Smooth muscle cell of bladder (primary cell): ENCODE measurements at places on chromosomes 4 and X. TPM values are rescaled to one million over a fixed set of nuclear protein-coding genes. Genes with fewer than 3 reads are reported as not detected.

The SORBS2 gene
- total RNA-seq: 2.4 and 2.5 TPM in 2 replicates

The ATP8A1 gene
- 0.85 and 1.6 TPM in 2 replicates for total RNA-seq

The ZBED1 gene
- total RNA-seq: 25.5 and 33.3 TPM in 2 replicates

The SPANXC gene
- not detected in 2 replicates for total RNA-seq

The GABRG1 gene
- not detected in 2 replicates for total RNA-seq

The SYN1 gene
- total RNA-seq: 0.18 and 0.71 TPM in 2 replicates

The POLA1 gene
- 6.4 and 7.3 TPM in 2 replicates for total RNA-seq

The FAM9B gene
- not detected in 2 replicates for total RNA-seq

The SOD3 gene
- 12.2 and 19.9 TPM in 2 replicates for total RNA-seq

The GAGE12E gene
- total RNA-seq: not detected in 2 replicates

The ARX gene
- total RNA-seq: not detected in 2 replicates

The WWC2 gene
- total RNA-seq: 26.3 and 31.2 TPM in 2 replicates

The VSIG4 gene
- not detected in 2 replicates for total RNA-seq

The TRMT44 gene
- 10.5 and 14.1 TPM in 2 replicates for total RNA-seq
